Muscle of back (tissue), 13 donors: ENCODE measurements at places on chromosomes 12 and 14.

DNA sequence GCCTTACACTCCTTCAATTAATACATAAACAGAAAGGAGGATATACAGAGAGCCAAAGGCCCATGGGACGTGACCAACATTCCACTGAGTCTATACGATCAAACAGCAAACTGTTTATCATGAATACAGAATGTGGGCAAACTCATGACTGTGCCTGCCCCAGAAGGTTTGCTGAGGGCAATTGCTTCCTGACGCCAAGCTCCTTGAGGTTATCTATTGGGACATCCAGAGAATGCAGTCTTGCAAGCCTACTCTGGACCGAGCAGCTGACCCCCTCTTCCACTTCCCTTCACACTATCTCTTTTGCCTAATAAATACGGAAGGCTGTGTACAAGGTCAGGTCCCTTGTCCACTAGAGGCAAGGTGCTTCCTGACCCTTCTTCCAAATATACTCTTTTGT is 18.5 kb upstream of the SLC10A1 start:
- no peak for DNase-seq

DNA sequence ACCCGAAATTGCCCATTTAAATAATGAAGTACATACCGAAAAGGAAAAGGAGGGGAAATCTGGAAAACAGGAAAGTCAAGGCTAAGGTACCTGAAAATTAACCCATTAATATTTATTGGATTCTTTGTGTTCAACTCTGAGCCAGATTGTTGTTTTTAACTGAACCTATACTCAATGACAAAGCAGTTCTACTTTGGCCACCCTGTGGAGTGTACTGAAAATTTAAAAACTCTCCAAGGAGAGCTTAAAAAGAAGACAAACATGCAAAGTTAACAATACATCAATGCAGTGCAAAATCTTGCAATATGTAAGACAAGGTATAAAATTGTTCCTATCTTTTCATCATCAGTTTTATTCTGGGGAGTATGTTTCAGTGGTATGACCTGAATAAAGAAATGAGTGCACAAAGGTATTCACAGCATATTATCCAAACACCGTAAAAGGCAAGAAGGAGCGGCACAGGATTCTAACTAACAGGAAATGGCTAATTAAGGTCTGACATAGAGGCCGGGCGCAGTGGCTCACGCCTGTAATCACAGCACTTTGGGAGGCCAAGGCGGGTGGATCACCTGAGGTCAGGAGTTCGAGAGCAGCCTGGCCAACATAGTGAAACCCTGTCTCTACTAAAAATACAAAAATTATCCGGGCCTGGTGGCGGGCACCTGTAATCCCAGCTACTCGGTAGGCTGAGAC is 1.7 kb downstream of the USP44 start:
- no peak for DNase-seq

DNA sequence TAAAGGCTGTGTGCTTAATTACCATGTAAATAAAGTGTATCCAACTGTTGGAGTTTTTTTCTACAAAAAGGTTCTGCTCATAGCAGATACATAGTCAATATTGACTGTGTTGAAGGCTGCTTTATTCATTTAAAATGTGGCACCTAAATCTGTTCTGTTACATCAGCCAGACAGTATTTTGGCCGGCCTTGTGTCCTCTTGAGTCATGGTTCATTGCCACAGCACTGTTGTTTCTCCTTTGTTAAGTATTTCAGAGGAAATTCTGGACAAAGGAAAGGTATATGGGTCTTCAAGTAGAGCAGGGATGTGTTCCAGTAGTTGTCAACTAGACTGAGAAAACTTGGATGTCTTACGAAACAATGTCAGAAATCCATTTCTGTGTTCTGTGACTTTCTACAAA is 95.5 kb downstream of the SLC38A6 start:
- no peak for DNase-seq

- DNase-seq = peak; percentile 91
These were observed 379.6 kb downstream of the LRIG3 start for GRCh38 chr12:58540480-58541299.

- DNase-seq = peak; percentile 6
These were observed 3.2 kb upstream of the SPTSSA start for GRCh38 chr14:34465069-34465859.

DNA sequence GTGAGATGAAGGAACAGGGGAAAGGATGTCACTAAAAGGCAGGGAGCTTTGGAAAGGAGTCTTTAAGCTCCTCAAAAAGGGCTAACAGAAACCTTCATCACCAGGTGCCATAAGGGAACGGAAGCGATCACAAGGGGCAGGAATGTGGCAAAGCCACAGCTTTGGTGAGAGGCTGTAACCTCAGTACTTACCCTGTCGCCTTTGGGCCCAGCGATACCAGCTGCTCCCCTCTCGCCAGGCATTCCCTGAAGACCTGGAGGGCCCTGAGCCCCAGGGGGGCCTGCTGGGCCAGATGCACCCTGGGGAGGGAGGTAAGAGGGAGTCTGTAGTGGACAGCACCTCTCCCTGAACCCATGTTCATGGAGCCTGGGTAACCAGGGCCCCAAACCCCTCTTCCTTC is 18.9 kb downstream of the TMEM106C start:
- no peak for DNase-seq

- DNase-seq = no peak
These were observed 45.2 kb downstream of the ABCD2 start for GRCh38 chr12:39574378-39574777.

GRCh38 chr12:62848418-62848817 is 86.5 kb downstream of the PPM1H start:
- no peak for DNase-seq

- DNase-seq = no peak
These were observed 298.4 kb downstream of the SYT1 start for GRCh38 chr12:79162948-79163347.

DNA sequence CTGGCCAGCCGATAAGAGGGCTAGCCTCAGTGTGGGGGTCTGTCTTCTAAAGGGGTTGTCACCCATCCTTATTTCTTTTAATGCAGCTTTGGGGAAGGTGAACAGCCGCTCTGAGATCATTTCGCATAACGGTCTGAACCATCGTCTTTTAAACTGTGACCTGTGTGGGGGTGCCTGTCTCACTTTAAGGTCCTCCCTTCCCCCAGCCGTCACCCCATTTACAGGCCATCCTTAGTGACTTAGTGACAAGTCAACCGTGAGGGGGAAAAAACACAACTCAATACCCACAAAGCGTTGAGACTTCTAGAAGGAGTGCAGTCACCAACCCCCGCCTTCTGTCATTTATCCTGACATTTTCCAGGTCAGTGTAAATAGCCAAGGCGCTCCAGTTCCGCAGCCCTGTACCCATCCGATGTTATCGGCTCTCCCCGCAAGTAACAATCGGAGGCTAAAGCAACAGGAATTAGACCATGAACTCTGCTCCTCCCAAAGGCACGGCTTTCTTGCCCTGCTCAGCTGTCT is 505 bp upstream of the DENND5B start:
- DNase-seq = no peak

DNA sequence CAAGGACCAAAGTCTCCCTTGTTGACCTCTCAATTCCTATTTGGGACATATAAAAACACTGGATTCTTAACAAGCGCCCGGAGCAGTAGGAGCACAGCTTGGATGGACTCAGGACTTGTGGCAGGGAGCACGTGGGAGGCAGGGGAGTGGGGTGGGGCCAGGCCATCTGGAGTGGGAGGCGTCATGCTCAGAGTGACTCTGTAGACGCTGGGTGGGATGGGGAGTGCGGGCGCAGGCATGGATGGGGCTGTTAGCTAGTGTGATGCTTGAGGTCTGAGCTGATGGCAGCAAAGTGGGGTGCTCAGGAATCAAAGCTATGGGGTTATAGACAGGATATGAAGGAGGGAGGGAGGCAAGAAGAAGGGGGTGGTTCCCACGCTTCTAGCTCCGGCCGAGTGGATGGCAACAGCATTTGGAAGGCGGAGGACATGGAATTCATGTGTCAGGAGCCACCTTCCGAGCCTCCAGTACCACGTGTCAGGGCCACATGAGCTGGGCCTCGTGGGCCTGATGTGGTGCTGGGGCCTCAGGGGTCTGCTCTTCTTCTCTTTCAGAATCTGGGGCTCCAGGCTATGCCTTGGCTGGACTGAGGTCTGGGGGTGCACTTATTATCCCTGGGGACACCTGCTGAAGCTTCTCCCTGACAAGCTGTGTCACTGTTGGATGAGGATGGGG is 26.2 kb downstream of the MEG3 start:
- DNase-seq = no peak

DNA sequence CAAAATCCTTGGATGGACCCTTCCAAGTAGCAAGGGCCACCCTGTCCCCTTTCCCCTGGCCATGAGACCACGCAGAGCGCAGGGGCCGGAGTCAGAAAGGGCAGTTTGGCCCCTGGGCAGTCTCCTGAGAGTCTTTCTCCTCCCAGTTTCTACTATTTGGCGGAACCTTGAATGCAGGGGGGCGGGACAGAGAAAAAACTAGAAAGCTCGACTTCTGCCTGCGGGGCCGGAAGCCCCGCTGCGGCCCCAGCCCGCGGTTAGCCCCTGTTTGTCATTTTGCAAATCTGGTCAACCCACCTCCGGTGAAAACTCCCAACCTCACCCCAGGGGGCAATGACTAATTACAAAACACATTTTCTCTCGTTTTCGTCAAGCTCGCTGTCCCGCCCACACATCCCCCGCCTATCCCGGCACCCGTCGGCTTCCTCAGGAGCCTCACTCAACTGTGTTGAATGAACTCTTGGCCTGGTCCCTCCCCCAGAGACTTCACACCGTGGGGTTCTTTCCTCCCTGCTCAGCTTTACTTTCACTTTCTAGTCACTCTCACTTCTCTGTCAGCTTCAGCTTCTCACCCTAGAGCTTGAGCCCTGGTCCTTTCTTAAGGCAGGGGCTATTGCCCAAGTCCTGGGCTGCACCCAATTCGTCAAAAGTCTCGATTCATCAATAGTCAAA is 66.7 kb downstream of the IRF2BPL start:
- peak; percentile 79 for DNase-seq

DNA sequence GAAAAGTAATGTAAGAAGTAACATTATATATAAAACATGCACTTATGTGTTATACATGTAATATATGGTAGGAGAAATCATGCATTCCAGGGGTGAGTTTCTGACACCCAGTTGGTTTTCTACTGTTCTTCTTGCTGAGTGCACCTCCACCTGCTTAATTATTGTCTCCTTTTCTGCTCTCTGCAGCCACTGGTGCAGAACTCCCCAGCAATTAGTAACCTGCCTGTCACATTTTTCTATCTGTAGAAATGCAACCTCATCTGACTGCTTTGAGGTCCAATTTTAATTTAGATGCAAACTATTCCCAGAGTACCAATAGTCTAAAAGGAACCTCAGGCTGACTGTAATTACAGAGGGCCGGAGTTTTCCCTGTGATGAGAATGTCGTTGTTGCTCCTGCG is 842.1 kb downstream of the AACS start:
- no peak for DNase-seq

GRCh38 chr12:5294274-5295070 is 137.4 kb upstream of the NTF3 start:
- no peak for DNase-seq

DNA sequence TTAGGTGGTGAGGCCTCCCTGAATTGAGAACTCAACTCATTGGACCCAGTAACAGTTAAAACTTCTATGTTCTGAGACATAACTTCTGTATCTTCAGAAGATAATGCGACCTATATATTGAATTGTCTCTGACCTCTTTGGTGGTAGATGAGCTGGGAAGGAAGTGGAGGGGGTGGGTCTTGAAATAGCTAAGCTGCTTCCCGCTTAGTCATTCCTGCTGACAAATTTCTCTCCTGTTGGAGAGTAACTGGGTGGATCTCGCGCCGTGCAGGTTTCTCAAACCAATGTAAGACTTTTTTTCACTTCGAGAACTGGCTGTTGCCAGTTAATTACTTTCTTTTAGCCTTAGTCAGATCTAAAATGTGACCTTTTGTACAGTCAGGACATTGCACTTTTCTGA is 100.8 kb downstream of the PPHLN1 start:
- peak; percentile 20 for DNase-seq

DNA sequence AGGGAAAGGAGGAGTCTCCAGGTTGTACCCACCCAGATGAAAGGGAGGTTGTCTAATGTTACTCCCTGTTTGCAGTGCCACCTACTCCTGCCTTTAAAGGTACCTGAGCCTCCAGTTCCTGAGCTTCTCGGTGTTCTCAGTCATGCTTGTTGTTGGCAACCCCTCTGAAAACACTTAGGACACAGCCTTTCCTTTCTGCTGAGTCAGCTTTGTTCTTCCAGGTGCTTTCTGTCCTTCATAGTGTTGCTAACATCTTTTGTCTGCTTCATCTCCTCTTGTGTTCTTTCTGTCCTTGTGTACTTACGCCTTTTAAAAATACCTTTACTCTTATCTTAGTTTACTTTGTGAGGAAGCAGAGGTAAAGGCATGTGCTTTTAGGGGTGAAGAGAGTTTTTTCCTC is 97.0 kb upstream of the NEDD1 start:
- no peak for DNase-seq

DNA sequence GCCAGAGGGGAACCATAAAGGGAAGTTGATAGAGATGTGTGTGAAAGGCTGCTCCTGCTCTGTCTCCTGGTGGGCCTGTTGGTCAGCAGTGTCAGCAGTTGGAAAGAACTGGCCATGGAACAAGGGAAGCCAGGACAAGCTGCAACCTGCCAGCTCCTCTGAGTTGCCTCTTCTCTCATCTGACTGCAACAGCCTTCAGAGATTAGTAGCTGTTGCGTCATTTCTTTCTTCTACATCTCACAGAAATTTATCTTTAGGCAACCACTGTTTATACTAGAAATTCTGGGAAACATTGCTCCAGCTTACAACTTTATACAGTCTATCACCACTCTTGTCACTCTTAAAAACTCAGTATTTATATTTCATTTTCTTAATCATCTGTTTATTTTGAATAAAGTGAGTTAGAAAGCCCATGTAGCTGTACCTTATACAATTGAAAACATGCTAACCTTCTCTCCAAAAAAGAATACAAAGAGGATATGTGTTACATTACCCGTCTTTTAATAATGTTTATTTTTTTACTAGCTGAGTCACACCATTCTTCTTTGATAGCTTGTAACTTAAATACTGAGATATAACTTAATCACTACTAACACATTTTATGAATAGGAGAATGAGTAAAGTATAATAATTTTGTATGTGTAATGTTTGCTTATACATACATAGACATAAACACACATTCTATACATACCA is 224.2 kb downstream of the LRFN5 start:
- DNase-seq = no peak

- peak; percentile 1 for DNase-seq
These were observed 919.9 kb upstream of the FLRT2 start for GRCh38 chr14:84610086-84610485.

- no peak for DNase-seq
These were observed 21.3 kb downstream of the PSMC1 start for GRCh38 chr14:90277581-90278198.

- no peak for DNase-seq
These were observed 216.6 kb upstream of the PWP1 start for GRCh38 chr12:107469011-107469410.

DNA sequence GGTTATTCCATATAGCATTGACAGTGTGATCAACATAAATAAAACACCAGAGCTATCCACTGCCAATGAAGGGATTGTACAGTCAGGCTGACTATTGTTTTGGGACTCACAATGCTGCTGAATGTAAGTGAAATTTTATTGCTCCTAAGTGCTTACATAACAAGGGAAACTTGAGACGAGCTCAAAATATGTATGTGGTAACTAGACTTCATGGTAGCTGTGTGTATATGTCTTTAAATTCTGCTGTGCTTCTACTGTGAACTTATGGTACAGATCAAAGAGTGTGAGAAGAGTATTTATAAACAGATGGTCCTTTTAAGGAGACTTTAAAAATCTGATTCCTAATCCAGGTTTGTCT is 6.9 kb downstream of the FLRT2 start:
- DNase-seq = peak; percentile 52

GRCh38 chr12:110622582-110622981 is 8.7 kb downstream of the TCTN1 start:
- DNase-seq = no peak

- DNase-seq = no peak
These were observed 175.1 kb downstream of the NRXN3 start for GRCh38 chr14:78345131-78345744.
